ENCODE measurements at places on chromosomes 1 and 21.

DNA sequence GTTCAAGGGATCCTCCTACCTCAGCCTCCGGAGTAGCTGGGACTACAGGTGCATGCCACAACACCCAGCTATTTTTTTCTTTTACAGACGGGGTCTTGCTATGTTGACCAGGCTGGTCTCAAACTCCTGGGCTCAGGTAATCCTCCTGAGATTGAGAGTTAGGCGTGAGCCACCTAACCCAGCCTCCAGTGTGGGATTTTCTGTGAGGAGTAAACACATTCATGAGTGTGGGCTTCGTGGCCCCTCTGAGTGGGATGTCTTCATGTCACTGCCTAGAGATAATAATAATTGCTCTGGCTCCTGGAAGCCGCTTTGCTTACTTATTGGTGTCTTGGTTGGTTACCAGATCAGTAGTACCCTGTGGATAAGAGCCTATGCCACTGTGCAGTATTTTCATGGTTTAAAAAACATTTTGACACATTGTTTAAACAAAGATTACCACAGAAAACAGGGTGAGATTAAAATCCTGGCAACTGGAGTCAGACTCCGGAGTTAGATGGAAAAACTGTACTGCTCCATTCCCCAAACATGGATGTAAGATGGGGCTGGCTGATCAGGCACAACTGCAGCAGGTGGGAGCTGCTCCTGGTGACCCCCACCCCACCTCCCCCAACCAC is 159.1 kb upstream of the RAB4A start:
- H3K4me3 ChIP-seq = no peak overlapping the region
- no peak overlapping the region for H3K27ac ChIP-seq
- H3K4me1 ChIP-seq = peaks cover 8% of the 10 kb centered on the region
- no peak for DNase-seq

DNA sequence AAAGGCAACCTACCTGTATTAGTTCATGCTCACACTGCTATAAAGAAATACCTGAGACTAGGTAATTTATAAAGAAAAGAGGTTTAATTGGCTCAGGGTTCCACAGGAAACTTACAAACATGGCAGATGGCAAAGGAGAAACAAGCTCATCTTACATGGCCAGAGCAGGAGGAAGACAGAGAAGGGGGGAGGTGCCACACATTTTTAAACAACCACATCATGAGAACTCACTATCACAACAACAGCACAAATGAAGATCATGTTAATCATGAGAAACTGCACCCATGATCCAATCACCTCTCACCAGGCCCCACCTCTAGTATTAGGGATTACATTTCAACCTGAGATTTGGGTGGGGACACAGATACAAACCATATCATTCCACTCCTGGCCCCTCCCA is 90.6 kb upstream of the KCTD3 start:
- H3K4me1 ChIP-seq = no peaks in the 10 kb centered on the region
- H3K4me3 ChIP-seq = no peak overlapping the region
- no peaks in the 10 kb centered on the region for H3K36me3 ChIP-seq
- H3K27ac ChIP-seq = no peak overlapping the region
- DNase-seq = no peak
- H3K27me3 ChIP-seq = no peaks in the 10 kb centered on the region

DNA sequence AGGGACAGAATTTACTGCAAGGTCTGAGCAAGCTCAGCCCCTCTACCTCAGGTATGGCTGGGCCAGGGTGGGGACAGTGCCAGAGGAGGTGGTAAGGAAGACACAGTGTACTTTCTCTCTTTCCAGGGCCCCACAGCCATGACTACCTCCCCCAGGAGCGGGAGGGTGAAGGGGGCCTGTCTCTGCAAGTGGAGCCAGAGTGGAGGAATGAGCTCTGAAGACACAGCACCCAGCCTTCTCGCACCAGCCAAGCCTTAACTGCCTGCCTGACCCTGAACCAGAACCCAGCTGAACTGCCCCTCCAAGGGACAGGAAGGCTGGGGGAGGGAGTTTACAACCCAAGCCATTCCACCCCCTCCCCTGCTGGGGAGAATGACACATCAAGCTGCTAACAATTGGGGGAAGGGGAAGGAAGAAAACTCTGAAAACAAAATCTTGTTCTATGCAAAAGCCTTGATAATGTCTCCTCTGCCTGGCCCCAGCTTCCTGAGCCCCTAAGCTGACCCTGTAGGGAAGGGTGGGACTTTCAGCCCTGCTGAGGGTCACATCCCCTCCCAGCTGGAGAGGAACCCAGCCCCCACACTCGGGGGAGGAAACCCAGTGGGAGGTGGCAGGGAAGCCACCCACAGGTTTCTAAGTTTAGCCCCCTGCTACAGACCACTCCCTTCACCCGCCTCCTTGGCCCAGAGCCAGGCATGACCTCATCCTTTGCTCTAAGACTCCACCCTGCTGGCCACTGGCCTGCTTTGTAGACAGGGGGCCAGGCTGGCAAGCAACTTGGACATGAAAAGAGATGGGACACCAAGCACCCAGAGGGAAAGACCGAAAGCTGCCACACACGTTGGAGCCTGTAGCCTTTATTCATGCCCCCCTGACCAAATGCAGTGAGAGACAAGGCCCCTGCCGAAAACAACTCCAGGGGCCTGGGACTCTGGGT is 6.4 kb downstream of the RHOC start:
- H3K4me3 ChIP-seq = no peak overlapping the region
- DNase-seq = no peak
- peaks cover 20% of the 10 kb centered on the region for H3K36me3 ChIP-seq

DNA sequence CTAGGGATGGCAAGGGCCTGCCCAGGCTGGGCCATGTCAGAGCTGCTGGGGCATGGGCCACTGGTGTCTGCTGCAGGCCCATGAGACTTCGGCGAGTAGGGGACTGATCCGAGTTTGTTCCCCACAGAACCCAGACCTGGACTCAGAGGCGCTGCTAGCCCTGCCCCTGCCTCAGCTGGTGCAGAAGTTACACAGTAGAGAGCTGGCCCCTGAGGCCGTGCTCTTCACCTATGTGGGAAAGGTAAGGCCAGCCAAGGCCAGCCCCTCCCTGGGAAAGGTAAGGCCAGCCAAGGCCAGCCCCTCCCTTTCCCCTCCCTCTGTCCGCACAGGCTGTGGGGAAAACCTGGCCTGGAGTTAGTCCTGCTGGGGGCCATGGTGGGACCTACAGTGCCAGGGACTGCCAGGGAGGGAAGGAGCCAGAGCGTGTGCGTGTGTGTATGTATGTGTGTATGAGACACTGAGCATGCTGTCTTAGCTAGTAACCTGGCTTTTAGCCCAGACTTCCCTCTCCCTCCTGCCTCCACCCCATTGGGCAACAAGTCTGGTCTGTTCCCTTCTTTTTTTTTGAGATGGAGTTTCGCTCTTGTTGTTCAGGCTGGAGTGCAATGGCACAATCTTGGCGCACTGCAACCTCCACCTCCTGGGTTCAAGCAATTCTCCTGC is 8.0 kb downstream of the FAAH start:
- no peak overlapping the region for H3K4me3 ChIP-seq
- H3K27me3 ChIP-seq = no peaks in the 10 kb centered on the region
- H3K4me1 ChIP-seq = peaks cover 16% of the 10 kb centered on the region
- H3K27ac ChIP-seq = no peak overlapping the region
- no peaks in the 10 kb centered on the region for H3K36me3 ChIP-seq

- no peaks in the 10 kb centered on the region for H3K27me3 ChIP-seq
- H3K36me3 ChIP-seq = no peaks in the 10 kb centered on the region
- H3K4me1 ChIP-seq = peaks cover 3% of the 10 kb centered on the region
- no peak for DNase-seq
- no peak overlapping the region for H3K27ac ChIP-seq
Observed at GRCh38 chr1:162233066-162233465, 143.6 kb downstream of the SPATA46 start.

- H3K27me3 ChIP-seq = peaks cover 31% of the 10 kb centered on the region
- no peaks in the 10 kb centered on the region for H3K36me3 ChIP-seq
- peaks cover 3% of the 10 kb centered on the region for H3K4me1 ChIP-seq
- no peak for DNase-seq
- H3K4me3 ChIP-seq = no peak overlapping the region
Observed at GRCh38 chr1:205568135-205568468, 63.6 kb downstream of the CDK18 start.

Data from iPS DF 6.9 (cell line).